ENCODE measurements at places on chromosomes 7 and 10. TPM values are rescaled to one million over a fixed set of nuclear protein-coding genes. Genes with fewer than 3 reads are reported as not detected.

BMPER gene
- total RNA-seq, result 4.3 TPM

IGF2BP3 gene
- 29.7 TPM for total RNA-seq

FXYD4 gene
- total RNA-seq, result not detected

HOXA6 gene
- 1.7 TPM for total RNA-seq

IGFBP1 gene
- 96.5 TPM for total RNA-seq

VSIR gene
- 25.5 TPM for total RNA-seq

POLL gene
- total RNA-seq, result 16.0 TPM

FAM25A gene
- total RNA-seq, result not detected

AOAH gene
- not detected for total RNA-seq

OPN1SW gene
- not detected for total RNA-seq

MYH16 gene
- 0.35 TPM for total RNA-seq

MET gene
- 72.0 TPM for total RNA-seq

ITGA8 gene
- total RNA-seq, result not detected

RAPGEF5 gene
- total RNA-seq, result 0.06 TPM

CPEB3 gene
- total RNA-seq, result 0.46 TPM

NCF1 gene
- 0.18 TPM for total RNA-seq

VIPR2 gene
- total RNA-seq, result 0.02 TPM

NUTM2B gene
- 0.19 TPM for total RNA-seq

AGR3 gene
- not detected for total RNA-seq

FRMD4A gene
- total RNA-seq, result 3.0 TPM

LIPM gene
- not detected for total RNA-seq

OR2A42 gene
- not detected for total RNA-seq

GPR85 gene
- not detected for total RNA-seq

SDK1 gene
- 0.53 TPM for total RNA-seq

DNAJC9 gene
- 48.5 TPM for total RNA-seq

TET1 gene
- 0.59 TPM for total RNA-seq

AMPH gene
- total RNA-seq, result 0.05 TPM

PTPN20 gene
- total RNA-seq, result 3.9 TPM

NAT16 gene
- 0.19 TPM for total RNA-seq

PAX4 gene
- not detected for total RNA-seq

SCART1 gene
- 0.10 TPM for total RNA-seq

MOSPD3 gene
- 21.2 TPM for total RNA-seq

AASS gene
- 0.13 TPM for total RNA-seq

LRRC17 gene
- total RNA-seq, result 0.09 TPM

ALOX5 gene
- total RNA-seq, result 0.22 TPM

OR9A2 gene
- total RNA-seq, result not detected

GDF2 gene
- total RNA-seq, result not detected

CLCN1 gene
- 0.03 TPM for total RNA-seq

PPA1 gene
- total RNA-seq, result 224 TPM

ASB10 gene
- total RNA-seq, result not detected

CYREN gene
- 90.6 TPM for total RNA-seq

PRPS1L1 gene
- not detected for total RNA-seq

NUTM2E gene
- total RNA-seq, result 0.43 TPM

GPR26 gene
- not detected for total RNA-seq

CDC123 gene
- total RNA-seq, result 125 TPM

SPDYE1 gene
- total RNA-seq, result not detected

LBX1 gene
- not detected for total RNA-seq

CPN1 gene
- total RNA-seq, result 0.34 TPM

LRGUK gene
- 0.37 TPM for total RNA-seq

CRHR2 gene
- 0.02 TPM for total RNA-seq

FGFR2 gene
- total RNA-seq, result 0.19 TPM

DGKI gene
- total RNA-seq, result 0.19 TPM

IFIT1 gene
- 5.4 TPM for total RNA-seq
